RWPE1 (cell line): ENCODE measurements at places on chromosomes 13 and 19.

GRCh38 chr13:27833206-27833605 lies 40.9 kb downstream of the GSX1 start:
- no peak for DNase-seq

GRCh38 chr19:2235381-2236063 lies 607 bp downstream of the PLEKHJ1 start:
- DNase-seq, result no peak

GRCh38 chr19:44592451-44592890 lies 20.9 kb upstream of the IGSF23 start:
- no peak for DNase-seq

- DNase-seq, result no peak
Observed at GRCh38 chr13:111925146-111925875, 141.6 kb upstream of the SOX1 start.

DNA sequence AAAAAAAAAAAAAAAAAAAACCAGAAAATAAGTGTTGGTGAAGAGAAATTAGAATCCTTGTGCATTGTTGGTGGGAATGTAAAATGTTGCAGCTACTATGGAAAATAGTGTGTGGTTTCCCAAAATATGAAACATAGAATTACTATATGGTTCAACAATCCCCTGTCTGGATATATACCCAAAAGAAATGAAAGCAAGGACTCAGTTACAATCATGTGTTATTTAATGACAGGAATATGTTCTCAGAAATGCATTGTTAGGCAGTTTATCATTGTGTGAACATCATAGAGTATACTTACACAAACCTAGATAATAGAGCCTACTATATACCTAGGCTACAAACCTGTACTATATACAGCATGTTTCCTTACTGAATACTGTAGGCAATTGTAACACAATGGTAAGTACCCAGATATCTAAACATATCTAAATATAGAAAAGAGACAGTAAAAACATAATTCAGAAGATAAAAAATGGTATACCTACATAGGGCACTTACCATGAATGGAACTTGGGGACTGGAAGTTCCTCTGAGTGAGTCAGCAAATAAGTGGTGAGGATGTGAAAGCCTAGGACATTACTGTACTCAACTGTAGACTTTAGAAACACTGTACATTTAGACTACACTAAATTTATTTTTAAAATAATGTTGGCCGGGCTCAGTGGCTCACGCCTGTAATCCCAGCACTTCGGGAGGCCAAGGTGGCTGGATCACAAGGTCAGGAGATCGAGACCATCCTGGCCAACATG lies 25.7 kb upstream of the SLC7A1 start:
- DNase-seq, result no peak
